ENCODE measurements at places on chromosomes 6 and 20. TPM values are rescaled to one million over a fixed set of nuclear protein-coding genes. Genes with fewer than 3 reads are reported as not detected.

GRCh38 chr20:35133031-35133430 lies 14.1 kb downstream of the EDEM2 start:
- no peak for DNase-seq

- no peak for DNase-seq
Measured at GRCh38 chr20:36098364-36098763, 56.2 kb upstream of the EPB41L1 start.

- DNase-seq = peak; percentile 14
Measured at GRCh38 chr6:104322841-104323240, 536.9 kb downstream of the HACE1 start.

- no peak for DNase-seq
Measured at GRCh38 chr6:139249395-139249794, 42.4 kb downstream of the TXLNB start.

- no peak for DNase-seq
Measured at GRCh38 chr6:19356692-19357091, 480.5 kb upstream of the ID4 start.

The GJA1 gene
- polyA plus RNA-seq = 23.5 TPM

The HSP90AB1 gene
- 1,069 TPM for polyA plus RNA-seq

GRCh38 chr20:40807821-40808170 lies 118.8 kb upstream of the MAFB start:
- no peak for DNase-seq

DNA sequence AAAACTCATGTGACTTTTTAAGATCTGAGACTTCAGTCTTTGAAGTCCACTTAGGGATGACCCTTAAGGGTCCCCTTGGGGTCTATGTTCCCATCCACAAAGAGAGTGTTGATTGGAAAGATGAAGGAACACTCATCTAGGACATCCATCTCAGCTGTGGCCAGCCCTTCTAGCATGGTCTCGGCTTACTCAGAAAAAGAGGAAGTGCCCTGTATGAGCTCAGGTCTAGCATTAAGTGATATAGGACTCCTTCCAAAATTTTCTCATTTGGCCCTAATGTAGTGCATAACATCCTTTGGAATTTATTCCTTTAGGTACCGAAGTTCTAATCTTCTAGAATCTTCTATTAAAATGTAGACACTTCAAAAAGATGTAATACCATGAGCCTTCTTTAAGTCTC lies 77.4 kb downstream of the NDUFAF5 start:
- no peak for DNase-seq

DNA sequence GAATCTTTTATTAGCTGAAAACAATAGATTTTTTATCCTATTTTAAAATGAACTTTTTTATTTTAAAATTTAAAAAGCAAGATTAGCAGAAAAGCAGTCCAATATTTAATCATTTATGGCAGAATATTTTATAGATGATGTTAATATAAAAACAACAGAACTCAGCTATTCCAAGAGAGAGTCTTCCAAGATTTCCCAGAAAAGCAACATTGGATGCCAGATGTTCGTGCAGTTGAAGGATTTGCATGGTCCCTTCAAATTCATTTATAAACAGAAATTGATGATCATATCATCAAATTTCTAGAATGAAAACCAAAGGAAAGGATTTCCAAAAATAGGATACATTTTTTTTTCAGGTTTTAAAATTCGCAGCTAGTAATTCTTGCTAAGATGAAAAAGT lies 25.4 kb upstream of the CNKSR3 start:
- no peak for DNase-seq

DNA sequence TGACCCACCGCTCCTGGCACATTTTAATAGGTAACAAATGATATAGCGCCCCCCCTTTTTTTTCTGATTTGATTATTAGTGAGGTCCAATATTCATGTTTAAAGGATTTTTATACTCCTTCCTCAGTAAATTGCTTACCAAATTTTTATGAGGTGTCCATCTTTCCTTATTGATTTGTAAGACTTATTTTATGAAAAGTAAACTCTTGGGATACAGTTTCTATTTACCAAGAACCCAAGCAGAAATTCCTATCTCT lies 25.1 kb downstream of the TRIM27 start:
- DNase-seq = no peak

The HSPA1L gene
- 0.69 TPM for polyA plus RNA-seq

- no peak for DNase-seq
Measured at GRCh38 chr6:10309457-10310329, 105.2 kb downstream of the TFAP2A start.

The ADAM33 gene
- 5.0 TPM for polyA plus RNA-seq

- DNase-seq = no peak
Measured at GRCh38 chr6:137316626-137317025, 97.4 kb upstream of the IFNGR1 start.

DNA sequence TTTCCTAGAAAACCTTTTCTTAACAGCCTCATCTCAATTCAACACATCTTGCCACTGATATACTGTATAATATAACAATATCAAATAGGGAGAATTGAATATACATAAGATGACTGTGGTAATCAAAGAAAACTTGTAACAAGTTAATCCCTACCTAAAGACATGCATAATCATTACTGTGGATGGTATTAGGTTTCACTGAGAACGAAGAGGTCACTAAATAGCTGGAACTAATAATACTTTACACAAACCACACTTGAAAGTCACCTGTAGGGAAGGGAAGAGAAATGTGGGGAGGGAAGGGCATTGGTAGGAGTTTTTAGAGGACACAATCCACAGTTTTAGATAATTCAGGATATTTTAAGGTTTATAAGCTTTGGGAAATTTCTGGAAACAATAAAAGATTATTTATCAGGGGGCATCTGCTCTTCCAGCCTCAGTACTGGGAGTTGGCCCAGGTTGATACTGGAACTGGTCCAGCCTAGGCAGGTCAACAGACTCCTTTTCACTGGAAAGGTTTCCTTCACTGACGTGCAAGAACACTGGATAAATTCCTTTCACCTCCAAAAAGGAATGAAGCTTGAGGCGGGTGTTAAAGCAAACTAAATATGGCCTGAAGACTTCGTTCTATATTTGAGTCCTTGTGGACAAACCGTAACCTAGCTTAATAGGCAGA lies 44.0 kb downstream of the MAP7 start:
- no peak for DNase-seq

The EFCAB8 gene
- polyA plus RNA-seq = not detected

Measured in SK-N-SH (cell line).